Brain (organoid and tissue), 16 donors: ENCODE measurements at places on chromosomes 13 and 19. TPM values are rescaled to one million over a fixed set of nuclear protein-coding genes. Genes with fewer than 3 reads are reported as not detected.

SH2D3A gene
- not detected for polyA plus RNA-seq

ZNF787 gene
- polyA plus RNA-seq, result 30.6 TPM

SPRED3 gene
- polyA plus RNA-seq, result 2.6 TPM

LRG1 gene
- 0.14 TPM for polyA plus RNA-seq

TNFRSF19 gene
- 2.6 TPM for polyA plus RNA-seq

CALR3 gene
- polyA plus RNA-seq, result not detected

ODAD3 gene
- 7.7 TPM for polyA plus RNA-seq

OR7A5 gene
- polyA plus RNA-seq, result 1.8 TPM

TMEM238 gene
- 2.9 TPM for polyA plus RNA-seq

MBD3L3 gene
- not detected for polyA plus RNA-seq

TEX101 gene
- polyA plus RNA-seq, result 1.3 TPM

ZNF85 gene
- polyA plus RNA-seq, result 9.7 TPM

CD22 gene
- 6.9 TPM for polyA plus RNA-seq

ZNF570 gene
- 1.6 TPM for polyA plus RNA-seq
